ENCODE measurements at places on chromosomes 6 and 20. TPM values are rescaled to one million over a fixed set of nuclear protein-coding genes. Genes with fewer than 3 reads are reported as not detected.

Gene FAM83B
- total RNA-seq, result not detected

Gene DYNLT2
- 0.98 TPM for total RNA-seq

Gene DLL1
- 3.2 TPM for total RNA-seq

Gene CDSN
- total RNA-seq, result under 0.01 TPM

Gene FAM209B
- total RNA-seq, result not detected

Gene BEND6
- total RNA-seq, result 0.19 TPM

Gene TNF
- not detected for total RNA-seq

Gene MATN4
- not detected for total RNA-seq

Gene GCM1
- total RNA-seq, result not detected

Gene FAM229B
- total RNA-seq, result 5.9 TPM

Gene HEY2
- 0.33 TPM for total RNA-seq

Gene KIFC1
- 33.6 TPM for total RNA-seq

Gene PNPLA1
- not detected for total RNA-seq

Gene MTFR2
- total RNA-seq, result 4.8 TPM

Gene MACROD2
- total RNA-seq, result 0.33 TPM

Gene DEFB115
- not detected for total RNA-seq

Gene PRDM1
- 7.7 TPM for total RNA-seq

Gene PBOV1
- not detected for total RNA-seq

Gene ROS1
- total RNA-seq, result not detected

Gene SEL1L2
- total RNA-seq, result not detected

Gene ARFRP1
- 28.1 TPM for total RNA-seq

Gene HLA-DRB5
- 0.33 TPM for total RNA-seq

Gene PEDS1
- 56.3 TPM for total RNA-seq

Gene PI3
- total RNA-seq, result not detected

Gene GINS1
- 6.2 TPM for total RNA-seq

Gene PLA2G7
- total RNA-seq, result 0.19 TPM

Gene GNL1
- 41.5 TPM for total RNA-seq

Gene FKBP1C
- 2.9 TPM for total RNA-seq

Gene CPXM1
- total RNA-seq, result 0.19 TPM

Gene PKIB
- 0.33 TPM for total RNA-seq

Gene LZTS3
- total RNA-seq, result 9.8 TPM

Gene GCNT2
- 18.9 TPM for total RNA-seq

Gene MUC22
- total RNA-seq, result not detected

Gene XKR7
- total RNA-seq, result not detected

Gene RHAG
- total RNA-seq, result not detected

Gene SOBP
- total RNA-seq, result 3.9 TPM

Gene CALHM4
- total RNA-seq, result 0.33 TPM

Gene GPX5
- not detected for total RNA-seq

Gene RNF144B
- total RNA-seq, result 75.1 TPM

Gene EPPIN
- total RNA-seq, result not detected

Gene TGM3
- not detected for total RNA-seq

Gene ALDH8A1
- total RNA-seq, result 0.48 TPM

Gene BANF2
- not detected for total RNA-seq

Gene RNF39
- not detected for total RNA-seq

Gene PROKR2
- not detected for total RNA-seq

Gene TNFAIP3
- total RNA-seq, result 4.1 TPM

Gene EYA4
- 0.98 TPM for total RNA-seq

Gene PPP1R3G
- 0.38 TPM for total RNA-seq

Gene COL9A1
- not detected for total RNA-seq

Gene PTCRA
- not detected for total RNA-seq

Gene CTAGE9
- total RNA-seq, result not detected
